ENCODE measurements at places on chromosomes 2 and 18.

DNA sequence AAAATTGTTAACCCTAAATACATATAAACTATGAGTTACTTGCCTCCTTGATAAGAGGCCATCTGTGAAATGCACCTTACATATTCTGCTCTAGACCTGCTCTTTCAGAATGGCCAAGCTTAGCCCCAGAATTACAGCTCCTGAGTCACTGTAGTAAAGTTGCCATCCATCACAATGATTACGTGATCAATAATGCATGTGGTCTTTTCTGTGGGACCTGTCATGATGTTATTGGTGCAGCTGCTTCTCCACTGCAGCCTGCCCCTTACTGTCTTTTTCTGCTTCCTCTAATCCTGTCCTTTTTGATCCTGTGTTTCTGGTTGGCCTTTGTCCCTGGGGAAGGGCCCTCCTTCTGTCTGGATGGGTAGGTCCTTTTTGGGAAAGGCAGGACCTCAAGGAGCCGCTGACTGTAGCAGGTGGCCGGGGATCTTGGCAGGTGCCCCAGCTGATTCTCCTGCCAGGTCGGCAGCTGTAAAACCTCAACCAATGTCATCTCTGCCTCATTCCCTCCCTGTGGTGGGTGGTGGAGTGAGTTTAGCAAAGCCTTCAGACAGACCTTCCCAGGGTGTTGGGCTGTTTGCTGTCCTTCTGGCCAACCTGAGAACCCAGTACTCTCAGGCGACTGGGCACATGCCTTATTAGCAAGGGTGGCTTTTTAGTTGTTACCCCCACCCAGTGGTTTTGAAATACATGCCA lies 126.2 kb upstream of the EML6 start:
- no peak for DNase-seq

DNA sequence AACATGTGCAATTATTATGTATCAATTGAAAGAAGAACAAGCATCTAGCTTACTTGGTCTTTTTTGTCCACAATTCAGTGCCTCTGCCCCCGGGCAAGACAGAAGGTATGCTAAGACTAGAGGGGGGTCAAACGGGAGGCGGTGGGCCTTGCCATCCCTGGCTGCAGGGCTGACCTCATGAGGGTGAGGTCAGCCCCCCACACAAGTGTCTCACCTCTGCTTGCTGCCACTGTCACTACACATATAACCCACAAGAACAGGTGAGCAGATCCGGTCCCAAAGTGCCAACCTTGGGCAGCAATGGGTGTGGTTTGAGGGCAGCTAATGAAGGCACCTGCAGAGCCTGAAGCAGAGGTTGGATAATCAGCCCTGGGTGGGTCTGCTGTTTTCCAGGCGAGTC lies 71.5 kb downstream of the EDAR start:
- no peak for DNase-seq

DNA sequence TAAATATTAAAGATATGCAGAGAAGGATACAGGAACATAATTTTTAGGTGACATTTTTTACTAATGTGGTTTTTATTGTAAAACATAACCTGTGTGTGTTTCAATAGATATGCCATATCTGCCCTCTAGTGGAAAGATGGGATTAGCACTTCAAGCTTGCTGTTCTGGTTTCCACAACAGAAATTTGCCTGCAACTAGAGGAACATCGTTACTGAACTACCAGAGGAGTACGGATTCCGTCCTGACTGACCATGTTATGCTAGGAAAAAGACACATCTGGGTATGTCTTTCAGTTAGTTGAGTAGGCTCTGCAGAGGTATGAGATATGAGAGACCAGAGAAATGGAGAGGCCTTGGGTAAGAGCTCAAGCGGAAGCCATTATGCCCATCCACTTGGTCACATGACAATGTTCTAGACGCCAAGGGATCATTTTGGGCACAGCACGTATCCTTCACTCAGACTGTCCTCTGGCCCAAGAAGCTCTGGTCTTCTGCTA lies 104.9 kb downstream of the MBD2 start:
- peak; percentile 44 for DNase-seq

GRCh38 chr2:206556357-206556949 lies 85.8 kb upstream of the FAM237A start:
- DNase-seq: peak; percentile 31

- DNase-seq: no peak
Observed at GRCh38 chr2:241814393-241814642, 5.3 kb downstream of the NEU4 start.

- DNase-seq: no peak
Observed at GRCh38 chr2:218858138-218858445, 1.5 kb upstream of the WNT6 start.

DNA sequence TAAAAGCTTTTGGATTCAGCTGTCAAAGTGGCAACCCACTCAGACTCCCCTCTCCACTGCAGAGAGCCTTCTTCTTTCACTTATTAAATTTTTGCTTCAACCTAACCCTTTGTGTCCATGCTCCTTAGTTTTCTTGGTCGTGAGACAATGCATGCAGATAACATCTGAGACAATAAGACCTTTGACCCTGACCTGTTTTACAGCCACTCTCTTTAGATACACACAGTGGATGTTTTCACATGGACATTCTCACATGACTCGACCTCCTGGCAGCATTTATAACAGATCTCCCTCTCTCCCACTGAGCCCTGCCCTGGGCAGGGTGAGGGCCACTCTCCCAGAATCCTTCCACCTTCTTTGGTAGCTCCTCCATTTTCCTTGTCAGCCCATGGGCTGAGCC lies 30.4 kb upstream of the IL36G start:
- no peak for DNase-seq

DNA sequence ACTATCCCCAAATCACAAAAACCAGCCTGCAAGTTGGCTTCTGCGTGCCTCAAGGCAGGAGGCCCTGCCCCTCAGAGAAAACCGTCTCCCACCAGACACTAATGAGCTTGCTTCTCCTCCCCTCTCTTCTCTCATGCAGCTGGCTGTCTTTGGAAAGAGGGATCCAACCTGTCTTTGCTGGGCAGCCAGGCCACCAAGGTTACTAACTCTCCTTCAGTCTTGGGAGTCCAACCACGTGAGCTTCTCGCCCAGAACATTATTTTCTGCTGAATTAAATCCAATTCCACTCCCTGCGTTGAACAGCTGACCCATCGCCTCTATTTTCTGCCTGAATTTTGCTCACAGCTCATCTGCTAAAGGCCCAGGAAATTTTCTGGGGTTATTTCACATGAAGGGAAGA lies 291.3 kb upstream of the NCKAP5 start:
- no peak for DNase-seq

GRCh38 chr2:123993728-123994323 lies 31.3 kb upstream of the CNTNAP5 start:
- DNase-seq: peak; percentile 23

- no peak for DNase-seq
Observed at GRCh38 chr2:108607706-108608301, 73.5 kb downstream of the LIMS1 start.

DNA sequence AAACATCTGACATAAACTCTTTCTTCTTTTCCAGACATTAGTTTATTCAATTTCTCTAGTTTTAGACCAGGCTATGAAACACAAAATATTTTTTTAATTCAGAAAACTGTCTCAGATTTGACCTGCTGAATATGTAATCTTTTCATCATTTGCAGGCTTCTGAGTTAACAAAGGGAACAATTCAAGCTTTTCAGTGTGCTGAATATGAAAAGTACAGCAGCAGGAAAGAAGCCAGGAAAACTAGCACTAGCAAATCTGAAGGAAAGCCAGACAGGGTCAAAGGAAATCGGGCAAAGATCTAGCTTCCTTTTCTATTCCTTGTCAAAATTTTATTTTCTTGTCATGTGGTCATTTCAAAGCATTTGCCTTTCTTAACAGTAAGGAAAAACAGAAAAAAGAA lies 35.3 kb downstream of the ACVR1C start:
- no peak for DNase-seq

DNA sequence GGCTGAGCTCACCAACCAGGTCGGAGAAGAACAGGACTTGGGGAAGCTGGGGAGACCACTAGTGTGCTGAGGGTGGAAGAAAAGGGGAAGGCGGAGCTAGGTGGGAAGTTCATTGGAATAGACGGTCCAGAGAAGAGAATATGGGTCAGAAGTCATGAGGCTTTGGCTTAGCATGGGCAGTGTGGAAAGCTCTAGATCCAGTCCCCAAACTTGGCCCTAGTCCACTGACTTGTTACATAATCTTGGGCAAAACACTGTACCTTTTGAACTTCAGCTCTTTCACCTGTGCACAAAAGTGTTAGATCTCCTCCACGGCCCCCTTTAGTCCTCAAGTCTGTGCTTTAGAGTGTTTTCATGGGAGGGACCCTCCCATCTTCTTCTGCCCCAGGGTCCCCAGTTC lies 10.7 kb downstream of the GCKR start:
- DNase-seq: no peak

DNA sequence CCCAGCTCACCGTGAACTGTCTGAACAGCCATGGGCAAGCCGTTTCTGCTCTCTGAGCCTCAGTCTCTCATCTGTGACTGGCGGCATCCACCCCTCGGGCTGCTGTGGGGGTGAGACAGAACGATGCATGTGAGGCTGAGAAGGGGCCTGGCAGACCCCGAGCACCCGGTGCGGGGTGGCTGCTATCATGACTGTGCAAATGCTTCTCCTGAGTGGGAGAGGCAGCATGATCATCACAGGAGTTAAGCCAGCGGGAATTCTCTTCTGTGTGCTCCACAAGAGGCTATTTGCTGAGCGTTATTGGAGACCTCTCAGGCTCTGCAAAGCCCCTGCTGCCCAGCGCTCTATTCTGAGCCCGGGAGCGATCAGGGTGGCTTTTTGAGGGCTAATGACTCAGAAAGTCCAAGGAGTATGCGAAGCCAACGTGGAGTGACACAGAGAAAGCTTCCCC lies 45.8 kb upstream of the ID2 start:
- DNase-seq: peak; percentile 31

DNA sequence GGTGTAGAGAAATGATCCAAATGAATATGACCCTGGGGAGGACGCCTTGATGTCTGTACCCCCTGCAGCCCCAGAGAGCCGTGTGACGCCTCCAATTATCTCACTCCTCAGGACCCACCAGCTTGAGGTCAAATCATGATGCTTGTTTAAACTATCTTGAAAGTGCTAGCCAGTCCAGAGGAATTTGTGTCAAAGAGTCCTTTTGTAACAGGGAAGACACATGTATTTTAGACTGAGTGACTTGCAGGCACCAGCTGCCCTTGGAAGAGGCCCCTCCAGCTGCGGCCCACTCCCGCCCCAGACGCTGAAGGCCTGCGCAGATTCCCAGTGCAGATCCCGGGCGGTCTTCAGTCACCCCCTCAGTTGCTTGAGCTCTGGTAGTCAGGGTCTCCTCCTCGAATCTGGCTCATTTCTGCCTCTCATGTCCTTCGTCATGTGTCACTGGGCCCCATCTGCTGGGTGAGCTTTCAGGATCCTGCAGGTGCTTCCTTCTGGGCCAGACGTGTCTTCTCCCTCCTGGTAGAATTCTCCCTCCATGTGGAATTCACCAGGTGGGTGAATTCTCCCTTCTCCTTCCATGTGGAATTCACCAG lies 77.4 kb downstream of the RNF144A start:
- no peak for DNase-seq

DNA sequence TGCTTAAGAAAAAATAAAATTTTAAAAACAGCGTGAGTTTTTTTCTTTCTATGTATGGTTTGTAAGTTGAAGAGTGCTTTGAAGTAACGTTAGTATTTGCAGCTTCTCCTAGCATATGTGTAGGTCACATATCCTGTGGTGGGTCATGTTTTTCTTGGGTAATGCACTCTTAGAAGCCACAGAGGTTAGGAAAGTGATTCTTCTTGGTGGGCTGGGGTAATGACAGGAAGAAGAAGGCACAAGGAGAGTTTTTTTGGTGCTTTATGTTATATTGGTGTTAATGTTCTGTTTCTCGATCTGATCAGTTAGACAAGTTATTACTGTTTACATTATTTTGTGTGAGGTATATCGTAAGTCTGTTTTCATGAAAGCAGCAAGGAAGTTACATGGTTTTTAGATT lies 109.0 kb downstream of the ICA1L start:
- DNase-seq: no peak

DNA sequence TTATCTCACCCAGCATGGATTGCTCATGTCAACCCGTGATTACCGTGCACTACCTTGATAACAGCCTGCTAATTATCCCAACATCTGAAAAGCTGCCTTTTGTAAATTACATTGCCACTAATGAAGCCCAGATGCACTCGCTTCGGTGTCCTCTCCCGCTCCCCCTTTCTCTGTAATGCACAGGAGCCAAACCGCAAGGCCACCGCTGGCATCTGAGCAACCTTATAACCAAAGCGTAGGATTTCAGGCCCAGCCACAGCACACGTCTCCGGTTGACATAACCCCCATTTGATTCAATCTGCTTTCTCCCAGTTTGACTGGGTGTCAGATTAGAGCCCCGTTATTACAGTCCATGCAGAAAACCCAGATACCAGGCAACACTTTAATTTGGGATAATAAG lies 341.2 kb downstream of the ALK start:
- no peak for DNase-seq

All from neuronal stem cell (in vitro differentiated cells).